ENCODE measurements at places on chromosomes 13 and 19. TPM values are rescaled to one million over a fixed set of nuclear protein-coding genes. Genes with fewer than 3 reads are reported as not detected.

DNA sequence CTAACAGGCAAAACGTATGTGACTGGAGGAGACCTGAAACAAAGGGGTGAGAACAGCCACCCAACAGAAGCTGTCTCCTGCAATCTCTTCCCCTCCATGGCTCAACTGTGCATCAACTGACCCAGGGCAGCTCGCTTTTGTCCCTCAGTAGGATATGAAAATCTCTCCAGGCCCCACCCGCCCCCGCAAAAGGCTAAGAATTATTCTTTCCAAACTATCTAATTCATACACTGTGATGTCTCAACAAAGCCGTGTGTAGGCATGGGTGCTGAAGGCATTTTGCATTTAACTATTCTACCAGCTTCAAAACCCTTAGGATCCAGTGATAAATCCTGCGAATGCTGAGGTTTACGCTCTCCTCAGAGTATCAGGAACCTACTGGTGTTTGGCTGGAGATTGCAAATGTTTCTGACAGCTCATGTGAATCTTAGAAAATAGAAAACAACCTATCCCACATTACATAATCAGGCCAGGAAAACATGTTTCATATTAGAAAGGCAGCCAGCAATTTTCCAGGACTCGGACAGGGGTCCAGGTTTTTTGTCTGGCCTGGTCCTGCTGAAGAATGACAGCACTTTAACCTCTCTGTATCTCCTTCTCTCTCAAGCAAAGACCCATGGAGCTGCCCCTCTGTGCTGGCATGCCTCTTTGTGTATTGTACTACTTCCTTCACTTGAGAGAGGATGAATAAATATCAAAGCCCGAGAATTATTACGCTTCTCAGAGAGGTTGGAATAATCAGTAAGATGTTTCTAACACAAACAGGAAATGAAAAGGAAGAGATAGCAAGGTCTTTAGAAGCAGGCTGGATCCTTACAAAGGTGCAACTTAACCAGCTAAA is 17.3 kb downstream of the DHRS12 start:
- no peak for DNase-seq

DNA sequence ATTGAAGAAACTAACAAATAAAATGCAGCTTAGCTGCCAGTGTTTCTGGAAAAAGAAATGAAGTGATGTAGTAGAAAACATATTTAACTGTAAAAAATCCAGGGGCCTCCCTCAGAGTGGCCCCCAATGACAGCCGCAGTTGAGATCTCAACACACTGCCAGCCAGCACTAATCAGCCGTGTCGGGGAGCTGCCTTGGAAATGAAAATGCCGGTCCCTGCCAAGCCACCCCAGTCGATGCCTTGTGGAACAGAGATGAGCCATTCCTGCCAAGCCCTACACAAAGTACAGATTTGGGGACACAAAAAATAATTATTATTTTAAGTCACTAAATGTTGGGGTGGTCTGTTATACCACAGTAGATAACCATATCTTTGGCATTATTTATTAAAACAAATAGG is 1342.4 kb downstream of the EFNB2 start:
- DNase-seq, result no peak

GRCh38 chr19:33814181-33815165 is 17.8 kb downstream of the KCTD15 start:
- no peak for DNase-seq

DNA sequence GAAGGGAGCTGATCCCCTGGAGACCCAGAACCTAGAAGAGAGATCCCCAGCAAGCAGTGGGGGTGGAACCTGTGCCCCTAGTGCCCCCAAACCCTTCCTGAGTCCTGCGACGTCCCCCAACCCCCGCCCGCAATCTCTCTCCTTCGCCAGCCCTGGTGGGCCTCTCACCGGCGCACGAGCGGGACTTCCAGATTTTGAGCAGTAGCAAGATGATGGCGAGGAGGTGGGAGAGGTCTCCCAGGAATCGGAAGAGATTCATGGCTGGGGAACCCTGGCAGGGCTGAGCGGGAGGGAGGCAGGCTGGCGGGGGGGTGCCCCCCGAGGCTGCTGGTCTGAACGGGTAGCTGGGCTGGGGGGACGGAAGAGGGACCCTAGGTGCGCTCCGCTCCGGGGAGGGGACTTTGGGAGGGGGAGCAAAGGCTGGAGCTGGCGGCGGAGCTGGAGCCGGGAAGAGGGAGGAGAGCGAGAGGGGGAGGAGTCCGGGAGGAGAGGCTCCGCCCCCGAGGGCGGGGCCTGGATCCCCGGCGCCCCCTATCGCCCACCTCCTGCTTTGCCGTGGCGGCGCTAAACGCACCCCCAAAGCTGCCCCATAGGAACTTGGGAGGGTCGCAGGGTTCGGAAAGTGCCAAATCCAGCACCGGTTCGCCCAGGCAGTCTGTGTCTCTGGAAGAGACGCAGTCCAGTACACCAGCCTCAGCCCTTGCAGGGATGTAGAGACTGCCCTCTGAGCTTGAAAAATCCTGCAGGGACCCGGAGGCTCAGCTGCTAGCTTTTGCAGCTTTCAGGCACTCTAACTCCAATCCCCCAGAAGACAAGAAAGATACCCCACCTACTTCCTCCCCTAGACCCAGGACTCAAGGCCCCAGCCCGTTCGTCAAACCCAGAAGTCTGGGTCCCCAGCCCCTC is at the start of gene KDELR1:
TSS of gene KDELR1 (minus strand) at position 452 of the 906 bp plus-strand sequence. CDS start at position 259, 193 bp downstream.
- DNase-seq, result peak; percentile 72

GRCh38 chr19:11612816-11613511 is 15.7 kb downstream of the ZNF627 start:
- DNase-seq, result peak; percentile 20

- DNase-seq, result no peak
Observed at GRCh38 chr19:58409010-58409790, 751 bp downstream of the ZNF584 start.

GRCh38 chr13:50215399-50215798 is 200.2 kb downstream of the KCNRG start:
- no peak for DNase-seq

The FFAR1 gene
- 11.6 TPM for total RNA-seq

The FFAR3 gene
- total RNA-seq, result 0.19 TPM
